ENCODE measurements at places on chromosomes 1 and 21.

GRCh38 chr1:244236721-244237120 is 185.6 kb downstream of the ZBTB18 start:
- no peak for DNase-seq

DNA sequence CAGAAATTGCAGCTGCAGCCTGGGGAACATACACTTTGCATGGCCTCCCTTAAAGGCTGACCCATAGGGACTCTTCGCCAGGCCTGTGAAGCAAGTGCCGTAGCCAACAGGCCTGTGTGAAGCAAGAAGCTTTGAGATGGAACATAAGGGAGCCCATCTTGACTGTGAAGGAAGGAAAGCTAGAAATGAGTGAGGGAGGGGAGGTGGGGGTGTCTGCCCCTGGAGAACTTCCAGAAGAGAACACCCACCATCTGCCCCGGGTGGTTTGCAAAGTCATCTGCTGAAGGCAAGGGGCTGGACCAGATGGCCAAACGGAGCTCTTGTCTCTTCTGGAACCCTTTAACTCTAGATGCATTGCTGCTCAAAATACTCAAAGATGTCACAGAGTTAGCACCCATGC is 103.3 kb upstream of the GRIK3 start:
- no peak for DNase-seq

- no peak for DNase-seq
Observed at GRCh38 chr1:2228694-2229036, 546 bp downstream of the SKI start.

DNA sequence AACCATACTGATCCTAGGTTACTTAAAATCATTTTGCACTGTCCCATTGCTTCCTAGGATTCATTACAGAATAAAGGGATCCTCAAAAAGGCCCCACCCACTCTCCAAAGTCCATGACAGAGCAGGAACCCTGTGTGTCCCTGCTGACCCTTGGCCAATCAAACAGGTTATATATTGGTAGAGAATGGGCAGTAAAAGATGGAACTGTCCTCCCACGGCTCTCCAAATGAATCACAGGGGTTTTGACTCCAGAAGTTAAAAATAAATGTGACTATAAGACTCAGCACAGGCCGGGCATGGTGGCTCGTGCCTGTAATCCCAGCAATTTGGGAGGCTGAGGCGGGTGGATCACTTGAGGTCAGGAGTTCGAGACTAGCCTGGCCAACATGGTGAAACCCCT is 65.5 kb downstream of the ACOT7 start:
- no peak for DNase-seq

DNA sequence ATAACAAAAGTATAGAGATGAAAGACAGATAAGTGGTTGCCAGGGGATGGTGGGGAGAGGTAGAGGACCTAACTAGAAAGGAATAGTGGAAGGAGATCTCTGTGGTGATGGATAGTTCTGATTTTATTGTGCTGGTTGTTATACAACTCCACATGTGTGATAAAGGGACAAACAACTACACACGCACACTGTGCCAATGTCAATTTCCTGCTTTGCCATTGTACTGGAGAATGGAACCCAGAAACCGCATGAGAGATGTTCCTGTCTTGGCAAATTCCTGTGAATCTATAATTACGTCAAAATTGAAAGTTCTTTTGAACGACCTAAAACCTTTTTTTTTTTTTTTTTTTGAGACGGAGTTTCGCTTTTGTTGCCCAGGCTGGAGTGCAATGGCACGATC is 11.0 kb downstream of the TNFRSF9 start:
- no peak for DNase-seq

GRCh38 chr1:27755286-27755685 is 17.7 kb upstream of the STX12 start:
- no peak for DNase-seq

GRCh38 chr1:38776466-38777065 is 83.0 kb downstream of the RRAGC start:
- DNase-seq: no peak

- DNase-seq: no peak
Observed at GRCh38 chr1:10717296-10718082, 79.0 kb downstream of the CASZ1 start.

- DNase-seq: no peak
Observed at GRCh38 chr21:36229181-36229580, 72.6 kb downstream of the DOP1B start.

DNA sequence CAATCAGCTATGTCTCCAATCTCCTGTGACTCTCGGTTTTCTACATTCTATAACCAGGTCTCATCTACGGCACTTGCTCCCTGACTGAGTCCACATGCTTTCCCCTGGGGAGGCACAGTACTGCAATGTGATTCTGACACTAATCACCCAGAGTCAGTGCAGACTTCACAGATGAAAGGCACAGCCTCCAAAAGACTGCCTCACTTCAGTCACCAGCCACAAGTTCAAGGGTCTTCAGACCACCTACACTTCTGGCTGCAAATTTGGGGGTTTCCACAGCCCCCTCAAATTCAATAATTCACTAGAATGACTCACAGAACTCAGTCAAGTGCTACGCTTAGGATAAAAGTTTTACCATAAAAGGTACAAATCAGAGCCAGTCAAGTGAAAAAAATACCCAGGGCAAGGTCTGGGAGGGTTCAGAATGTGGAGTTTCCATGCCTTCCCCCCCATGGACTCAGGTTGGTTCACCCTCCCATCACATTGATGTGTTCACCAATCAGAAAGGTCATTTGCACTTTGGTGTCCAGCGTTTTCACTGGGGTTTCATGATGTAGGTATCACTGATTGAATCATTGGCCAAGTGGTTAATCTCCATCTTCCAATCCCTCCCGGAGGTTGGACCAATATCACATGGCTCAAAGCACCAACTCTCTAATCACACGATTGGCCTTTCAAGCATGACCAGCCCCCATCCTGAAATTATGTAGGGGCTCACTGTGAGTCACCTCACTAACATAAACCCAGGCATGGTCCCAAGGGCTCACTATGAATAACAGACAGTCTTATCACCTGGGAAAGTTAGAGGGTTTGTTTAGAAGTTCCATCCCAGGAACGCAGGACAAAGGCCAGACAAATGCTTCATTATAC is 182.9 kb upstream of the CAMK1G start:
- no peak for DNase-seq

GRCh38 chr1:225823811-225824261 is 13.9 kb downstream of the EPHX1 start:
- DNase-seq: no peak

DNA sequence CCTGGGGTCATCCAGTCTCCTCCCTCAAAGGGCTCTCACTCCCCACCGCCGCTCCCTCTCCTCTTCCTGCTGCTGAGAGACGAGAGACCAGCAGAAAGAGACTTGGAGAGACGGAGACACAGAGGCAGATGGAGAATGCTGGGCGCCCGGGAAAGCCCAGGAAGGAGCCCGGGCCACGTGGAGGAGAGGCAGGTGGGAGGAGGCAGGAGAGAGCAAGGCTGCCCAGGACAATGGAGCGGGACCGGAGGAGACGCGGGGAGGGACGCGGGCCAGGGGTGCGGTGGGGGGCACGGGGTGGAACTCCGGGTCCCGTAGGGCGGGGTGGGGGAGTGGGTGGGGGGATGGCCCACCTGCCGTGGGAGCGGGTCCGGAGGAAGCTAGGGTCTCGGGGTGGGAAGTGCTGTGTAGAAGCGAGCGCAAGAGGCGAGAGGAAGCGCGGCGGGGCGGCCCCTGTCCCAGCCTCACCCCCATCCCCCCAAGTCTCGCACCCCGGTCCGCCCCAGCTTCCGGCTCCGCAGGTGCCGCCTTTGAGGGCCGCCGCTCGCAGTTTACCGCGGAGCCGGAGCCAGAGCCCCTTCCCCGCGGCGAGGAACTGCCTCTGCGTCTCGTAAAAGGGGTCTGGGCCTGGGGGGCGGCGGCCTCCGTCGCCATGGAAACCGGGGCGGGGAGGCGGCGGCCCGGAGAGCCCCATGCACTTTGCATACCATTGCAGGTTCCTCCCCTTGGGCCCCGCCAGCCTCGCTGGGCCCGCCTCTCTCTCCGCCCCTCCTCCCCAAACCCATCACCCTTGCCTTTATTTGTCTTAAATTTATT is 11.7 kb upstream of the EPHA2 start:
- DNase-seq: peak; percentile 88

DNA sequence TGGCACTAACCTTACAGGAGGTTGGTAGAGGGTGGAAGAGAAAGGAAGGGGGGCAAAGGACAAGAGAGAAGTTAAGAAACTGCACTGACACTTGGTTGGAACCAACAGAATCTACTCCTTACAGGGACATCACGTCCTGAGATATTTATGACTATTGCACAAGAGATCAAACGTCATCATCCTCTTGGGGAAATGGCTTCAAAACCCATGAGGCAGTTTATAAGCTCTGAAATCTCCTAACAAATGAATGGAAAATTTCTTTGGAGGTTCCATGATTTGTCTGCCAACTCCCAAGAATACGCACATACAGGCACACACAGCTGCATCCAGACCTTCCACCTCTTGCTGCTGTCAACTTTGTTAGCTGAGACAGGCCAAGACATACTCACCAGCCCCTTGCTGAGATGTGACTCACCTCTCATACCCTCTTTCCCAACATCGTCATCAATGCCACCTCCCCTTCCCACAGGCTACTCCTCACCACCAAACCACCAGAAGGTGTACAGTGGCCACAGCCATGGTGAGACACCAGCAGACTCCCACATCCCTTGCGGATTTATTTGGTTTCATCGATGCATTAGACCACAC is 135.5 kb downstream of the SETD4 start:
- no peak for DNase-seq

DNA sequence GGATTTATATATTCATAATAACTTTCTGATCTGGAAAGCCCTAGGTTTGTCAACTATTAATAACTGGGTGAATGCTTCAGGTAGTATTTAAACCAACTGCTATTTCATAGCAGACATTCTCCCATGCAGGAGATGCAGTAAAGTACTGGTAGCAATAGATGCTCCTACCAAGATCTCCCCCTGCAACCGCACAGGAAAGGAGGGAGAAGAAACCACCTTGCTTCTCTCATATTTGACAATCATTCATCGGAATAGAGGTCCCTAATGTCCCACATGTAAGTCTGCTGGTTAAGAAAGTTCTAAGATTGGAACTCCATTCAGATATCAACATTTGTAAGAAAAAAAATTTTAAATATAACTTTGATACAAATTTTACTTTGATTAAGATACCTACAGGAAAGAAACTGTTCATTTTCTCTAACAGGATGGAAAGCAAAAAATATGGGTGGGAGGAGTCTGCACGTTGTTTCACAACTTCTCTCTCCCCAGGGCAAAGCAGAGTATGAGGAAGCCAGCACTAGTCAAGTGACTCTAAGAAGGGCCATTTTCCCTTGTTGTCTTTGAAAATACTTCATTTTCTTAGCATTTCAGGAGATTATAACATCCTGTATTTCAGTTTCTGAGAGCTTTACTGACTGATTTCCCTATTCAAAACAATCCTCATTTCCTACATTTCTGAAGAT is at the start of gene PYHIN1:
TSS of gene PYHIN1 (plus strand) at position 498 of the 683 bp plus-strand sequence. CDS start 5,359 bp downstream, outside the sequence.
- no peak for DNase-seq

- no peak for DNase-seq
Observed at GRCh38 chr21:38179511-38179910, 77.3 kb upstream of the KCNJ15 start.

DNA sequence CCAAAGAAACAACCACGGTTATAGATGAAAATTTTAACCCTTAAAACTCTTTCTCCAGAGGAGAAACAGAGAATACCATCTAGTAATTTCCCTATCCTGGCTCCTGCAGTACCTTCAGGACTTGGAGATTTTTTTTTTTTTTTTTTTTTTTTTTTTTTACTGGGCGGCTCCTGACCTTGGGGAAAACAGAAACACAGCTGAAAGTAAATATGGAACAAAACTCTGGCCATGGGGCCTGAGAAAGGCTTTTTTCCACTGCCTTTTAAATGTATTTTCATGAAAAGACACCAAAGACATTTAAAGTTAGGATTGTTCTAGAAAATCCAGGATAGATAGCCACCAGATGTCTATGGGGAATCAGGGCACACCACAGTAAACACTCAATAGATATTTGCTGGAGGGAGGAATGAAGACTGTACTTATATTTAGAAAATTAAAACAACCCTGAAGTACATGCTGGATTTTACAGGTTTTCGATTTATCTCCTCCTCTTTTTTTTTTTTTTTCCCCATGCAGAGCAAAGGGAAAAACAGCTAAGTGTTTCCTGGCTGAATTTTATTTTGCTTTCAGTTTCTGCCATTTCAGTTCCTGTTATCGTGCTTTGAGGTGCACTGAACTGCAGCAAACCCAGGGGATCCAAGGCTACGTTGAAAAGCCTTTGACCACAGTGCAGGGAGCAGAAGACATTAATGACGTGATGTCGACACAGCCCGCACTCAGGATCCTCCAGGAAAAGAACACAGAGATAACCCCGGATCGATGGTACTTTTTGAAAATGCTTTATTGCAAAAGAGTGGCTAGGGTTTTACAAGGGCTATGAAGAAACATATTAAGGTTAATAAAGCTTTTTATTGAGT is 35.7 kb upstream of the CNN3 start:
- DNase-seq: peak; percentile 16

DNA sequence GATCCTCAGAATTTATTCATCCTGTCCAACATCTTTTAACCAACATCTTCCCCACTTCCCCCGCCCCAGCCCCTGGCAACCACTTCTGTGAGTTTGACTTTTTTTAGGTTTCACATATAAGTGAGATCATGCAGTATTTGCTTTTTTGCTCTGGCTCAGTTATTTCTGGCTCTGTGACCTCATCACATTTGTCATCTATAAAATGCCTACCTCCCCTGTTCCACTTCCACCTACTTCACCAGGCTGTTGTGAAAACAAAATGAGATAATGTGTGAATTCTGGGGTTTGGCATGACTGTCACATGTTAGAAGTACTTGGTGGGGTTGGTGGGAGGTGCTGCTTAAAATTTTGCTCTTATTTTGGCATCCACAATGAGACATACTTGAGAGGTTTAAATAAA is 18.4 kb downstream of the HHAT start:
- no peak for DNase-seq

DNA sequence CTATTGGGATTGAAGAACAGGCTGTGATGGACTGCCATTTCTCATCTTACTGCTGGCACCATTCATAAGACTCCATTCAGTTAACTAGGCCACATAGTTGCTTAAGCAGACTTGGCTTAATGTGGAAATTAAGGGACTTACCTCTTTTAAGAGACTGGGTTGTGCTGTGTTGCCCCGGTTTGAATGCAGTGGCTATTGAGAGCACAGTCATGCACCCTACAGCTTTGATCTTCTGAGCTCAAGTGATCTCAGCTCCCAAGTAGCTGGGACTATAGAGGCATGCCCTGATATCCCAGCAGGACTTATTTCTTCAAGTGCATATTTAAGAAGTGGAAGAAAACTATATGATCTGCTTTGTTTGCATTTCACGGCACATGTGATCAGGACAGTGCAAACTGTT is 181.1 kb downstream of the RASAL2 start:
- DNase-seq: no peak

GRCh38 chr1:119594376-119594775 is 53.7 kb downstream of the ZNF697 start:
- DNase-seq: no peak

GRCh38 chr1:114341299-114341698 is 169.7 kb downstream of the TRIM33 start:
- no peak for DNase-seq

DNA sequence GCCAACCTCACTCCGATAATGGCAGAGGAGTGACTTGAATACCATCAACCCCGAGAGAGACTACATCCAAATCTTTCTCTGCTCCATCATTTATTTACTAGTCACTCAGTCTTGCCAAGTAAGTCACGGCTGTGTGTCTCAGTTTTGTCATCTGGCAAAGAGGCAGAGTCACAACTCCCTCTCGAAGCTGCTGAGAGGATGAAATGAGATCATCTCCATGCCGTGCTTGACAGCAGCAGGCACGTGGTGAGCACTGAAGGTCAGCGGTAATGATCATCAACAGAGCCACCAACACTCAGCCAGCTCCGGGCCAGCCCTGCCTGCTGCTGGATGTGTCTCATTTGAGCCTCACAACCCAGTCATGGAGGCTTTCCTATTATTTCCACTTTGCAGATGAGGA is 19.9 kb downstream of the ALDH4A1 start:
- DNase-seq: no peak
